Right ventricle myocardium inferior (tissue), 1 donor: ENCODE measurements at places on chromosomes 3 and 15.

DNA sequence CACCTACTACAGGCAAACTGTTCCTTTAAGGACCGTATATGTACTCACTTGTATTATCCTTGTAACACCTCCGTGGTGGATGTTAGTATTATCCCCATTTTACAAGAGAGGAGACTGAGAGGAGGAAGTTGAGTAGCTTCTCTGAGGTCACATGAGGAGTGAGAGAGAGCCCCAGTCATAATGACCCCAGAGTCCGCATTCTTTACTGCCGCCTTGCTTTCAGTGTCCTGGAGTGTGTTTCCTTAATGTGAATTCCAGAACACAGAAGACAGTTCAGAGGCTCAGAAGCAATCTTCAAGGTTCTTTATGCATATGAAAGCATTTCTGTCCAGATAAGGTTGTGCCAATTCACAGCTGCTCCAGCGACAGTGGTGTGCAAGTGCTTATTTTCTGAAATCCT lies 199.2 kb downstream of the CACNA2D3 start:
- no peak for DNase-seq

DNA sequence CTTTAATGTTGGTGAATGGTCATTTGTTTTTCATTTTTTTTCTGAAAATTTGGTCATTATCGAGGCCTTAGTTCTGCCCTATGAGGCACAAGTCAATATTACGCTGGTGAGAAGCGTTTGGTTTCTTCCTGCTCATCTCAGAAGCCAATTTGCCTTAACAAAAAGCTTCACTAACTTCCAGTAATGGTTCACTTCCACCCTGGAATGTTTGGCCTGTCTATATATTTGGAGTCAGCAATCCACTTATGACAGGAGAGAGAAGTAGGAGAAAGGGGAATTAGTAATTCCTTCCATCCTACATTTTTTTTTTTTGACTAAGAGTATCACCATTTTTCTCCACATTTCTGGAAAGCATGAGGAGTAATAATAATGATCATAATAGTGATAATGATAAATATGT lies 124.4 kb downstream of the DIPK2A start:
- no peak for DNase-seq

DNA sequence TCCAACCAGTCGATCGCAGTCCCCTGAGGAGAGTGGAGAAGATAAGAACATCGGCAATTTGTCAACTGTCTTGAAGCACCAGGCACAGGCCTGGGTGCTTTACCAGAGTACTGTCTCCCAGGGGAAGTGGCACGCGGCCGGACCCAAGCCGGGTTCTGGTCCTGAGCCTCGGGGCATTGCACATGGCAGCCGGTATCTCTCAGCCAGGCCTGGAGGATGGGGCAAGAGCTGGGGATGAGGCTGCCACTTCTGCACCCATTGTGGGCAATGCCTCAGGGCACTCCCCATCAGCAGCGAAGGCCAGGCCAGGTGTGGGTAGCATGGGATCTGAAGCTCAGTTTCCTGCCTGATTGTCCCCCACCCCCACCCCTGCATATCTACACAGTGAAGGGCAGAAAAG lies 77.5 kb downstream of the ADCY5 start:
- DNase-seq, result no peak

DNA sequence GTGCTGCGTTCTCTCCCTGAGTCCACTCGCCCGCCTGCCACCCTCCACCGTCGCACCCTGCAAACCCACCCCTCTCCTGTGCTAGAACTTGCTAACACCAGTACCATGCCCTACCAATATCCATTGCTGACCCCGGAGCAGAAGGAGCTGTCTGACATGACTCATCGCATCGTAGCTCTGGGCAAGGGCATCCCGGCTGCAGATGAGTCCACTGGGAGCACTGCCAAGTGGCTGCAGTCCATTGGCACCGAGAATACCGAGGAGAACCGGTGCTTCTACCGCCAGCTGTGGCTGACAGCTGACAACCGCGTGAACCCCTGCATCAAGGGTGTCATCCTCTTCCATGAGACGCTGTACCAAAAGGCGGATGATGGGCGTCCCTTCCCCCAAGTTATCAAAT lies 4.9 kb upstream of the ALAS1 start:
- DNase-seq, result peak; percentile 86

GRCh38 chr3:64167351-64167750 lies 57.9 kb downstream of the PRICKLE2 start:
- DNase-seq, result no peak

GRCh38 chr3:156817646-156818272 lies 8.4 kb upstream of the LEKR1 start:
- no peak for DNase-seq
